ENCODE measurements at places on chromosomes 16 and 17.

- no peak for DNase-seq
These were observed 34.2 kb upstream of the GOSR2 start for GRCh38 chr17:46888727-46889126.

DNA sequence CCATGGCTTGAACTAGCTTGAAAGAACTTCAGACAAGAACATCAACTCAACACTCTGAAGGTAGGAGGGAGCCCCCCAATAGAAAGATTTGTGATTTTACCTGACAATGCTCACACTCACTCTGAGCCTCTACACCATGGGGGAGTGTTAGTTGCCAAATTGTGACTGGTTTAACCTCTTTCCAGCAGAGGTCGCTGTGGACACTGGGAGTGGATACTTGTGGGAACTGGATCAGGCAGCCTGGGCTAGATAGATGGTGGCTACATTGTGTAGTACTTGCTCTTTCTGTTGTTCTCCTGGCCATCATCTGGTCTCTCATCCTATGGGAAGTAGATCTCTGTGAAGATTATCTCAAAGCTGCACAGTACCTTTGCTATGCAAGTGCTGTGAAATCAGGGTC is 2.9 kb downstream of the SMPD3 start:
- no peak for DNase-seq

DNA sequence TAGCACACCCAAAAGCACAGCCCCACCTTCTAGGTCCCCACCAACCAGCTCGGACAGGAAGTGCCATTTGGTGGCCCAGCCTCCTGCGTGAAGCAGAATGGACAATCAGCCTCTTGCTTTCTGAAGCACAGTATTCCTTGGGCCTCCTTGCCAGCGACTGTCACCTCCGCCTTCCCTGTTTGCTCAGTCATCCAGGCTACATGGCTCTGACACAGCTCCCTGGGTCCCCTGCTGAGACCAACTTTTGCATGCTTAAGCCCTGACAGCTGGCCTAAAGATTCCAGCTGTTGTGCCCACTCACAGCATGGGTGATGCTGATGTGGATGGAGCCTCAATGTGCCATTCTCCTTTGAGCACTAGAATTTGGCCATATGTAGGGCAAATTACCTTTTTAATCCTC is 4.5 kb upstream of the CACNG5 start:
- no peak for DNase-seq

DNA sequence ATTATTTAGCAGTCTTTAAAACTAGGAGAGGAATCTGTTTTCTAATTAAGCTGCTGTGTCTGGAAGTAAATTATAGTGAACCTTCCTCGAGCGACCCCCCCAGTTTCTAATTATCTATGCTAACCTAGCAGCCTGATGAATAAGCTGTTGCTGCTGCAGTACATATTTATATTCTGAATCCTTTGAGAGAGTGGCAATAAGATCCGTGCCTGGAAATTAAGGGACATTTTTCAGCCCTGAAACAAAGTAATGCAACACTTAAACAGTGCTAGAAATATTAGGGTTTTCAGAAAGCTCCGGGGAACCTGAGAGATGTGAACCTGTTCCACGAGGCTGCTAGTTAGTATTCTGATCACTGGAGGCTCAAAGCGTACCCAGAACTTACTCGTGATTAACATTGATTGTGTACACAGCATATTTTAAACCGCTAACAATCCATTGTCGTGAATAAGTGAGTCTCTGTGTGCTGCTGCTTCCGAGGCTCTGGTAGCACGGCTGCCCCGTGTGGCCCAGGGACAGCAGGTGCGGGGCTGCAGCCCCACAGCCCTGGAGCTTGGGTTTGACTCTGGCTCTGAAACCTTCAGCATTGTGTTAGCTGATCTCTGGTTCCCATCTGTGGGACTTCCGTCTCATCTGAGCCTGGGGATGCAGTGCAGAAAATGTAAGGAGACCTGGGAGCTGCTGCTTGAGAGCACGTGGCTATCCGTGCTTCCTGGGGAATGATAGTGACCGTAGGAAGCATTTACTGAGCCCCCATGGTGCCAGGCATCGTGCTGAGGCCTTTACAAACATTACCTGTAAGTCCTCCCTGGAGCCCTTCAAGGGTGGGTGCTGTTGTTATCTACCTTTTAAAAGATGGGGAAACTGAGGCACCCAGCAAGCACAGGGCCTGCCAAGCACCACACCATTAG is 190.9 kb upstream of the CHMP6 start:
- no peak for DNase-seq

DNA sequence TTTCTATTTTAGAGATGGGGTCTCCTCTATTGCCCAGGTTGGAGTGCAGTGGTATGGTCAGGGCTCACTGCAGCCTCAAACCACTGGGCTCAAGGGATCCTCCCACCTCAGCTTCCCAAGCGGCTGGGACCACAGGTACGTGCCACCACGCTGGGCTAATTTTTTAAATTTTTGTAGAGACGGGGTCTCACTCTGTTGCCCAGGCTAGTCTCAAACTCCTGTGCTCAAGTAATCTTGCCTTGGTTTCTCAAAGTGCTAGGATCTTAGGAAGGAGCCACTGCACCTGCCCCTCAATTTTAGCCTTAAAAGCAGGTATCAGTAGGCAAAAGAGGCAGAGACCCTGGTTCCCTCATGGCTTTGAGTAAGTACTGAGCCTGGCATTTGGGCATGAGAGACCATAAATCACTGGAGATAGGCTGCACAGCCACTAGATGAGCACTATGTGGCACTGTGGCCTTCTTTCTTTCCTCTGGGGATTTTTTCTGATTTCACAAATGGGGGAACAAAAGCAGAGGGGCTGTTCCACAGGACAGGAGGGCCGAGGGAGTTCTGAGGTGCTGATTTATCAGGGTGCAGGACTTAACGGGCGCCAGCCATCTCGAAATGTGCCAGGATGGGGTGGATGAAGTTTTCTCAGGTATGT is 82.2 kb downstream of the PLXDC1 start:
- DNase-seq = no peak

Measured in activated CD4-positive, alpha-beta T cell treated with anti-CD3 and anti-CD28 coated beads, Interleukin-2, amount 50 U/mL, for 24 hours (primary cell).